ENCODE measurements at places on chromosomes 1 and 21.

- no peak for DNase-seq
Measured at GRCh38 chr1:114428083-114428754, 82.8 kb downstream of the TRIM33 start.

DNA sequence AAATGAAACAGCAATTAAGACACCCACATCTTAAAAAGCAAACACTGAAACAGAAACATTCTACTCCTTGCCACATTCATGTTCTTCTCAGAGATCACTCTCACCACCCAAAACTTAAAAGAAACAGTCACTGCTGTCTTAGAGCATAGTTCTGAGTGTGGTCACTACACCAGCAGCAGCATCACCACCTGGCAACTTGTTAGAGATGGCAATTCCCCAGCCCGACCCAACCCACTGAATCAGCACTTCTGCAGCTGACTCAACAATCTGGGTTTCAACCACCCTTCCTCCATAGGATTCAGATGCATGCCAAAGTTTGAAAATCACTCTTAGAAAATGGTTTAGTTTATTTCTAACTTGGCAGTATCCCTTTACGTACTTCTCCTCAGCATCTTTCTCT, 126.1 kb downstream of the CDC42BPA start:
- no peak for DNase-seq

DNA sequence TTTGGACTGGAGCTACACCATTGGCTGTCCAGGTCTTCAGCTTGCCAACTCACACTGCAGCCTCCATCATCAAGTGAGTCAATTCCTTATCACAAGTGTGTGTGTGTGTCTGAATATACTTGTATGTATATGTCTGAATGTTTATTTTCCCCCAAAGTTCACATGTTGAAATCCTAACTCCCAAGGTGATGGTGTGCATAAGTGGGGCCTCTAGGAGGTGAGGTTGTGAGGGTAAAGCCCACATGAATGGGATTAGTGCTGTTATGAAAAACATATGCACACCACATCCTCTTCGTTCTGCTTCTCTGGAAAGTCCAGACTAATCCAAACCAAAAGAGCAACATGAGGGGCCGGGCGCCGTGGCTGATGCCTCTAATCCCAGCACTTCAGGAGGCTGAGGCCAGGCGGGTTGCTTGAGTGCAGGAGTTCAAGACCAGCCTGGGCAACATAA, 48.7 kb upstream of the LBR start:
- DNase-seq, result peak; percentile 52

DNA sequence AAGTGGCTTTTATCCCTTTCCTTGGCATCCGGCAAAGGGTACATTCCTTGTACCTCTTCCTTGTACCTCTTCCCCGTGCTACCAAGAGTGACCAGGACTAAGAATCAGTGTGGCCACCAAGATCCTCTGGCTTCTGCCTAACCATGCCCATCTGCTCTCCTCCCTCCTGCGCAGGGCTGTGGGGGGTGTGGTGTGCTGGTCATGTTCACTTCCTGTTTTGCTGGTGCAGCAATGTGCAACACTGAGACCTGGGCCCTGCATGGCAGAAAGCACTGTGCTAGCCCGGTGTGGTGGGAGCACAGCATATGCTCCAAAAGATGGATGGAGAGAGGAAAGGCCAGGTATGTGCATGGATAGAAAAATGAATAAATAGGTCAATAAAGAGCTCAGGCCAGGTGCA, 33.3 kb upstream of the TENT5C start:
- DNase-seq, result no peak

GRCh38 chr1:8431019-8431418, 113.1 kb downstream of the SLC45A1 start:
- no peak for DNase-seq

- no peak for DNase-seq
Measured at GRCh38 chr1:53147174-53147573, 4.7 kb upstream of the SLC1A7 start.

DNA sequence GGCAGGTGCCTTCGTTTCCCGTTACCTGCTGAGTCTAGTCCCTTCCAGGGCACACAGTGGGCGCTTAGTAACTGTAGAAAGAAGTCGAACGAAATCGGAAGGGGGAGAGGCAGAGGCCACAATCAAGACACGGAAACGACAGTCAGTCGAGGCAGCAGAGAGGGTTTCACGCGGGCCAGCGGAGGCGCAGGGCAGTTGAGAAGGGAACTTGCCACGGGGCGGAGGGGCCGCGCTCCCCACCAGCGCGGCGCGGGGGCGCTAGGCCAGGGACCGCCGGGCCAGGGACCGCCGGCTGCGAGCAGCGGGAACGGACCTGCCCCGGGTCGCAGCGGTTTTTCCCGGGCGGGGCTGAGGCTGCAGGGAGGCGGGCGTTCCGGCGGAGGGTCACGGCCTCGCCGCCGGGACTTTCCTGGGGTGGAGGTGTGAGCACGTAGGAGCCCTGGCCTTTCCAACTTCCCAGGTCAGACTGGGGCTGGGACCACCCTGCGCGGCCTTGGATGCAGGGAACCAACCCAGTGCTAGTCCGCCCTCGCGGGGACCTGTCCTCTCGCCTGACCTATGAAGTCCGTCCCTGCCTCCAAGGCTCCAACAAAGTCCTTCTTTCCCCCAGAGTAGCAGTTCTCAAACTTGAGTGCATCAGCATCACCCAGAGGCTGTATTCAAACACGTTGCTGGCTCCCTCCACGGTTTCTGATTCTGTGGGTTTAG, 150.1 kb upstream of the FGGY start:
- DNase-seq, result no peak

GRCh38 chr1:200856716-200857357, 15.9 kb upstream of the GPR25 start:
- DNase-seq, result no peak

DNA sequence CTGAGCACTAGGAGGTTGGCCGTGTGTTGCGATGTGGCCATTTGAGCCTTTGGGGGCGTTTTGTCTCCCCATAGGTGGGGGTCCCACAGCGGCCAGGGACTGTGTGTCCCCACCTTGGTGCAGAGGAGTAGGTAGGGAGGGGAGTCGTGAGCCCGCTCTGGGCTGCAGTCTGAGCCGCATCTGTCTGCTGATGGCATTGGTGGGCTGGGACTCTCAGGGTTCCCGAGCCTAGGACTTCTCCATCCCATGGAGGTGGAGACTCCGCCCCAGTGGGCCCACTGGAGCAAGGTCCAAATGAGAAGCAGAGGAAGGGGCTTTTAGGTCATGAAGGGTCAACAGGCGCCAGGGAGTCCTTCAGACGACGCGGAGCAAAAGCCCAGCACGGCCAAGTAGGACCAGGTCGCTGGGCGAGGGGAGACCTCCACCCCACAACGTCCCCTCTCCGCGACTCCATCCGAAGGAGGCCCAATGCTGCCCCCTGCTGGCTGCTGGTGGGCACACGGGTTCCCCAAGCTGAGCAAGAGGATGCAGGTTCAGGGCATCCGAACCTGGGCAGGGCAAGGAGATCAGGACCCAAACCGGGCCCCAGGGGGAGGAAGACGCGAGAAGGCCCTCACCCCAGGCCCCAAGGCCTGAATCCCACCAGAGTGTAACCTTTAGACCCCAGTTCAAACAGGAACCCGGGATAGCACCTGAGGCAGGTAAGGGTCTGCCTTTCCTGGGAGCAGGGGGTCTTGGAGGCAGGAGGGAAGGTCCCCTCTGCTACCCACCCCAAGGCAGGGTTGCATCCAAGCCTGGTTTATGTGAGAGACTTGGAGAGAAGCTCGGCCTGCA, 14.9 kb downstream of the TTC34 start:
- no peak for DNase-seq

DNA sequence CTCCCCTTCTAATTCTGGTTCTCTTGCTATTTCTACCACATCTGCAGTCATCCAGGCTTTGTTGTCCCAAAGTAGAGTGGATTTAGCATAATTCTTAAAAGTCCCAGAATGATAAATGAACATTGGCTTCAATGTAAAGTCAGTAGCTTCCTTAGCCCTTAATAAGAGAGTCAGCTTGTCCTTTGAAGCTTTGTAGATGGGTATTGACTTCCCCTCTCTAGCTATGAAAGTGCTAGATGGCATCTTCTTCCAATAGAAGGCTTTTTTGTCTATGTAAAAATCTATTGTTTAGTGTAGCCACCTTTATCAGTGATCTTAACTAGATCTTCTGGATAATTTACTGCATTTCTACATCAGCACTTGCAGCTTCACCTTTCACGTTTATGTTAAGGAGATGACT, 181.4 kb upstream of the B3GALT2 start:
- DNase-seq, result no peak

DNA sequence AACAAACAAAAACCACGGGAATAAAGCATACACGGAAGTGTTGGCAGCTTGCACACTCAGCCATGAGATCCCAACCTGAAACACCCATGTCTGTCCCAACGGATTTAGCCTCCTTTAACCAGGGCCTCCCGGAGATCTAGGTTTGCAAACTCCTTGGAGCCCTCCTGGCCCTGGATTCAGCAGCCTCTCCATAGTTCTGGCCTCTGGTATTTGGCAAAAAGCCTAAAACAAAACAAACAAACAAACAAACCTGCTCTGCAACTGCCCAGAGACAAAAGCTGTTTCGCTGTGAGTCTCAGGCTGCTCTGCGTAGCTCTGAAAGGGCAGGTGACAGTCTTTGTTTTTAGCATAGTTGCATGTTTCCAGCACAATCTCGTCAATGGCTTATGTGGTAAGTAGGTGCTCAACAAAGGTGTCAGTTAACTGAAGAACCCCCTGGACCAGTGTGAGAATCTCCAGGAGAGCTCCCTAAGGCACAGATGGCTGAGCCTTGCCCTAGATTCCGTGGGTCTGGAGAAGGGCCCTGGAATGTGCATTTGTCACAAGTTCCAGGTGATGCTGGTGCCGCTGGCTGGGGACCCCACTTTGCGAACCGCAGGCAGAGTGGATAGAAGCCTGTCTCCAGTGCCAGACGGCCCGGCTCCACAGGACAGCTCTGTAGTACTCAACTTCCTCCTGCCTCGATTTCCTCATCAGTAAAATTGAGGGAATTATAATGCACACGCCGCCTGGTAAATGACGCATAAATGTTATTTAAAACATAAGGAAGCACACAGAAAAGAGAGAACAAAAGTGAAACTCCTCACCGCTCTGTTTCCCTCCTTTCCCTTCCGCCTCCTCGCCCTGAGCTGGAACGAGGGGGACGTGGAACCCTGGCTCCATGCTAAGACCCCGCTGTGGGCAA, 86.2 kb downstream of the RIPK4 start:
- no peak for DNase-seq

DNA sequence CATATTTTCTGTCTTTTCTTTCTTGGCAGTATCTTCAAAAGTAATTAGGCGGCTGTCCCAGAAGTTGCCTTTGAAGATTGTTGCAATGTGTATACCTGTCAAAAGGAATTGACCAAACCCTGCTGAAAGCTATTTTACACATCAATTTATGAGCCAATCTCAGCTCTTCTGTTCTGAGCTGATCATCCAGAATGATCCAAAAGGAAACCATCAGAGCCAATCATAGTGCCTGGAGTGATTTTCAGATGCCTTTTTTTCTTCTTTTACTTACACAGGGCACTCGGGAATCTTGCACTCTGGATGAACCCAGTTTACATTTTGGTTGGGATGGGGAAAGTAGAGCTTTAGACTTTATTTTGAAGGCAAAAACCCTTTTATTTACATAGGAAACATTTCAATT, 21.8 kb upstream of the APOBEC4 start:
- no peak for DNase-seq

DNA sequence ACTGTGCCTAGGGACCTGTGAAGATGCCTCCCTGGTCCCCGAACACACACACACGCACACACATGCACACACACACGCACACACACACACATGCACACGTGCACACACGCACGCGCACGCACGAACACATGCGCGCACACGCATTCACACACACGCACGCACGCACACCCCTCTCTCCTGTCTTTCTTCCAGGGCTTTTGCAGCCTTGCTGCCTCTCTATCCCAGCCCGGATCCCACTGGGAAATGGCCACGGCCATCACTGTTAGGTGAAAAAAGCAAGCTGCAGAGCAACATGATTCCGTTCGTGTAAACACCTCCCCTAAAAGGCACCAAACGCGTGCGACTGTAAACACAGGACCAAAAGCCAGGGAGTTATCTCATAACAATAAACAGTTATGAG, 39.7 kb downstream of the NKAIN1 start:
- DNase-seq, result no peak

GRCh38 chr1:212518188-212519054, 85.7 kb downstream of the NENF start:
- no peak for DNase-seq

DNA sequence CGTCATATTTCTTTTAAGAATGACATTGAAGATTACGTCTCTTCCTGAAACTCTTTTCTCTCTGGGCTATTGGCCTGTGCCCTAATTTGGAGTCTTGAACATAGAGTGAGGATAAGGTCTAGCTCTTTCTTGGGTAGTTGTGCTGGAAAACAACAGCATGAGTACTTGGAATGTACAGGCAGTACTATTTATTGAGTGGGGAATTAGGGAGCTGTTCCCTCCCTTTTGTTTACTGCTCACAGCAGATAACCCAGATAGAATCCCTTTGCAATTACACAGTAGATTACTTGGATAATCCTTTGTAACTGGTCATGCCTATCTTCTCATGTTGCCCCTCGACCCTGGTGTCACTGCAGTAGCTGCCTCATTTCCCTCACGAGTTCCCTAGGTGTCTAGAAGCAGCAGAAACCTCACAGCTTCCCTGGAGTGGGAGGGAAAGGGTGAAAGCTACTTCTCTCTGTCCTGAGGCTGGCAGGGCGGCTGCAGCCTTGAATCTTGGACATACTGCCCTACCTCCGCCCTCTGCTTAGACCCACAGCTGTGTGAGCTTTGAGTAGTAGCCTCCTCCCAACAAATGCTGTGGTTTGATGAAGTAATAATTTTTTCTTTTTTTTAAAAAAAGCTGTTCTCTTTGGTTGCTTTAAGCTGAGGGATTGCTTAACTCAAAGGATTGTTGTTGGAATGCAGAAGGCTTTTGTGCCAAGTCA, 70.6 kb downstream of the FGGY start:
- no peak for DNase-seq

GRCh38 chr1:100607628-100608240, 69.8 kb downstream of the GPR88 start:
- DNase-seq, result no peak

DNA sequence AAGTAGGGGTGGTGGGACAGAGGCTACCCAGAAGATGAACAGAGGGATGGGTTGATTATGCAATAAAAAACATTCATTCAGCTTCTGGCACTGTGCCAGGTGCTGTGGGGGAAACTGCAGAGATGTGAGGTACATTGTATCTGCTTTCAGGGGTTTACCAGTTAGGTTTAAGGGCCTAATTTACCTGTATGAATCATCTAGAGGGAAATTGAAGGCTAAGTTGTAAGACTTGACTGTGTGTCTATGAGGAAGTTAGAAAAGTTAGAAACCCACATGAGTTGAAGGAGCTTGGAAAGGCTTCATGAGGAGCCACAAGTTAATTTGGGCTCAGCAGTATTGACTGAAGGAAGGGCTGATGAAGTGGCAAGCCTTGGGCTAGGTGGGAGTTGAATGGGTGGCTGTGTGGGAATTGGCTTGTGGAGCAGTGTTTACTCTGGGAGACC, 36.7 kb upstream of the APOBEC4 start:
- DNase-seq, result no peak

- DNase-seq, result no peak
Measured at GRCh38 chr1:215665215-215665614, 98.1 kb downstream of the KCTD3 start.

GRCh38 chr1:110186558-110186957, 23.6 kb upstream of the KCNC4 start:
- DNase-seq, result no peak

GRCh38 chr1:230253150-230253549, 173.0 kb downstream of the PGBD5 start:
- peak; percentile 12 for DNase-seq
